ENCODE measurements at places on chromosomes 4 and X.

DNA sequence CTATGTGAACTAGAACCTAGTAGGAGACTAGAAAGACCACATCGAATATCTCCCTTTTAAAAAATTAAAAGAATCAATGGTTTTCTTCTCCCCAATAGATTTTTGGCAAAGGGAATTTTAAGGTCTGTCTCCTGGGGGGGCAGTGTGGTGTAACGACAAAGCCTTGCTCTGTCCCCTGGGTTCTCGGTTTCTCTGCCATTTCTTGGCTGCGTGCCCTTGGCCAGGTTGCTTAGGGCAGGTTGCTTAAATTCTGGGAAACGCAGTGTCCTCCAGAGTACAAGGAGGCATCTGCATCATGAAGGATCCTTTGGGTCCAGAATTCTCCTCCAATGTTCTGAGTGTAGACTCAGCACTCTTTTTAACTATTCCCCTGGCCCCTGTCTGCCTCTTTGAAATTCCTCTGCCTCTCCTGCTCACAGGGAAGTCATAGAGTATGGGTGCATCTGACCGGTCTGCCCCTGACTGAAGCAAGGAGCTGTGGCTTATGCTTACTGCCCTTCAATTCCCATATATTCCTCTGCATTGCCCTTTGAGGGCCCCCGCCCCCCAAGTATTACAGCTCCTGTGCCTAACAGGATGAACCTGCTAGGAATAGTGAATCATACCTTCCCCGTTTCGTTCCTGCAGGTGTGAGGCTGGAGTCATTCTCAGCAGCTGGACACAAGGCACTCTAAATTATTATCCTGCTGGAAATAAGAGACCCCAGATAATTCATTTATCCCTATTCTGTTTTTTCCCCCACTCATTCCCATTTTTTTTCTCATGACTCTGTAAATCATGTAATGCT is 2.2 kb downstream of the KIT start:
- peak; percentile 29 for DNase-seq

- no peak for DNase-seq
These were observed 390.3 kb downstream of the FAM47A start for GRCh38 chrX:33741807-33742206.

GRCh38 chr4:118991686-118992085 is 103.0 kb downstream of the SYNPO2 start:
- no peak for DNase-seq

DNA sequence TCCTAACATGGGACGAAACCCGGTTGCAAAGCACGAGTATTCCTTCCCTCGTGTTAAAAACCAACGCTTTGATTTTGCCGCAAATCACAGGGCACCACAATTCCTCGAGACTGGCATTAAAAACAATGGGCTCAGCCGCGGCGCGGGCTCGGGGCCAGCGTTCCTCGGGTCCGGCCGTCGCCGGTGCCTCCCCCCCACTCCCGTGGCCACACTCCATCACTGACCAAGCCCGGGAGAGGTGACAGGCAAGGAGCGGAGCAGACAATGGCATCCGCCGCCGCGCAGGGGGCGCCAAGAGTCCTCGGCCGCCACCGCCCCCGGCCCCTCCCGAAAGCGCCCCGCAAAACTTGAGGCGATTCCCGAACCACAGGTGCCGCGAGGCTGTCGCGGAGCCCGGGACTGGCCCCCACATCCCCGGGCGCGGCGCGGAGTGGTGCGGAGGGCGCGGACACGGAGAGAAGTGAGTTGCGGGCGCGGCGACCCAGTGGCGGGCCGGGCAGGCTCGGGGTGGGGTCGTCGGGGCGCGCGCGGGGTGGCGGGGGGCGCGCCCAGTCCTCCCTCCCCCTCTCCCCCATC is 445 bp downstream of the AP1S2 start:
- no peak for DNase-seq

- DNase-seq: no peak
These were observed 160.1 kb downstream of the TET2 start for GRCh38 chr4:105306820-105307219.
